NCI-H1417 treated with DMSO at 0.1 percent for 48 hours (cell line): ENCODE measurements at places on chromosomes 2 and 18.

- DNase-seq = no peak
These were observed 421.0 kb downstream of the TXNL1 start for GRCh38 chr18:56217406-56217805.

DNA sequence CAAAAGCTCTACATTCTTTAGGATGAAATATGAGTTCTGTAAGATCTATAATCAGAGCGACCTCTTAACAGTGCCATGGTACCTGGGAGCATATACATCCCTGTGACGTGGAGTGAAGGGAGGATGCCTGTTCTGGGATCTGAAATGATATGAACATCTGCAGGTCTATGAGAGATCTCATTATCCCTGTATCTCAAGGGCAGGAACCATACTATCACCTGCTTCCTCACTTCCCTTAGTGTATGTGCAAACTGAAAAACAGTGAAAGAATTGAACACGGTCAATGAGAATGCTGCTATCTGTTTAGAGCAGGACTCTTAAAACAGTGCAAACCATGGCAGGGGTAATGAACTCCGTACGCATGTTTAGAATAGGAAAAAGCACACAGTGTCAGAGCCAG, 364.0 kb downstream of the LPIN1 start:
- DNase-seq = no peak

DNA sequence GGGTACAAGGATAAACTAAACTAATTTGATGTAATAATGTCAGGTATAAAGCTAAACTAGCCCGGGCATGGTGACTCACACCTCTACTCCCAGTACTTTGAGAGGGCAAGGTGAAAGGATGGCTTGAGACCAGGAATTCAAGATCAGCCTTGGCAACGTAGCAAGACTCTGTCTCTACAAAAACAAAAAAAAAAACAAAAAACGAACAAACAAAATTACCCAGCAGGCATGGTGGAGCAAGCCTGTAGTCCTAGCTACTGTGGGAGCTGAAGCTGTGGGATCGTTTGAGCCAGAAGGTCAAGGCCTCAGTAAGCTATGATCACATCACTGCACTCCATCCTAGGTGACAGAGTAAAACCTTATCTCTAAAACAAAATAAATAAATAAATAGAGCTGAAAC, 131.8 kb upstream of the KYNU start:
- no peak for DNase-seq

- DNase-seq = no peak
These were observed 808.1 kb downstream of the RNF144A start for GRCh38 chr2:7725171-7725849.

GRCh38 chr2:3465328-3465727, 54.0 kb downstream of the ADI1 start:
- no peak for DNase-seq

GRCh38 chr18:76456823-76457222, 38.2 kb downstream of the ZNF516 start:
- no peak for DNase-seq

GRCh38 chr18:6558446-6559156, 143.9 kb upstream of the L3MBTL4 start:
- DNase-seq = no peak

GRCh38 chr2:221553333-221553732, 18.8 kb downstream of the EPHA4 start:
- DNase-seq = no peak

- DNase-seq = no peak
These were observed 7.4 kb downstream of the CTDSP1 start for GRCh38 chr2:218406949-218407618.

DNA sequence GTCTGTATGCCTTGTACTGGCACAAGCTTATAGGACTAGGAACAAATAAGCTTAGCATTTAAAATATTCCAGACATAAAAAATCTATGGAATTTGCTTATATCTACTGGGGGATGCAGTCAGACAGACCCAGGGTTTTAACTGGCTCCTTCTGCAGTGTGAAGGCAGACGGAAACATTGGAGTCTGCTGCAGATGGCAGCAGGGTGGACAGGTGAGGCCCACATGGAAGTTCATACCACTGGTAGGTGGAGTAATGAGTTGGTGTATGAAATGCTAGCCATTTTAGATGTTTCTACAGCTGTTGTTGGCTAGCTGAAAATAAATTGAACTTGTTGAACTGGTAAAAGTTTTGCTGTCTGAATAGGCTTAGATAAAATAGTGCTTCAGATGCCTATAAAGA, 17.7 kb downstream of the SPTBN1 start:
- DNase-seq = no peak

DNA sequence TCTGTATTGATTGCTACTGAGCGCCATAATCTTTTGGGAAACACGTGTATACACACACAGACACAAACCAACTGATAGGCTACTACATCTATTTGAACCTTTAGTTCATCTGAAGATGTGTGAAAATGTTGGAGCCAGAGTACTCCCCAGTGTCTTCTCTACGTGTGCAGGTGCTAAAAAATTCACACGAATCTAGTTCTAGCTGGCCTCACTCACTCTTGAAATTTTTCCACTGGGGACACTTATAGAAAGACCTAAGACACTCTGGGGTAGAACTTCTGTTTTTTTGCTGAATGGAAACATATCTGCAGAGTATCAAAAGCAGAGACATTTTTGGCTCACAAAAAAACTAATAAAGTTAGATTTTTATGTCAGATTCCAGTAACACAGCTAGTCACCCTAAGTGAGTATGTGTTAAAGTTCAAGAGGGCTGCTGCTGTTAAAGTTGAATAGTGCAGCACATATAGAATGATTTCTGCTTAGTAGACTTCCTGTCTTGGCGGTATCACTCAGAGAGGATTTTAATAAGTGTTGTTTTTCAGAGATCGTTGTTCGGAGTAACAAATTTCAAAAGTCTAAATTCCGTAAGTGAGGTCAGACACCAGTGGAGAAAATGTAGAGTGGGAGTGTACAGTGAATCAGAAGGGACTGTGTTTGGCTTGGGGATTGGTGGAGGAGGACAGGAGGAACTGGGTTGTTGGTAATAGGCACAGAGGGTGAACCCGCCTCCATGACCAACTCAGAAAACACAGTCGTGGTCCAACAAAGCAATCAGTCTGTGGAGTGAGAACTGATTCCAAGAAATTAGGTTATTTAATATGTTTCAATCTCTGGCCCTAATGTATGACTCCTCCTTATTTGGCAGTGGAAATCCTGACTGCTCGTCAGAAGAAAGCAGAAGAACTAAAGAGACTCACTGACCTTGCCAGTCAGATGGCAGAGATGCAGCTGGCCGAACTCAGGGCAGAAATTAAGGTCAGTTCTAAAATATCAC, 43.1 kb downstream of the KCTD18 start:
- no peak for DNase-seq

DNA sequence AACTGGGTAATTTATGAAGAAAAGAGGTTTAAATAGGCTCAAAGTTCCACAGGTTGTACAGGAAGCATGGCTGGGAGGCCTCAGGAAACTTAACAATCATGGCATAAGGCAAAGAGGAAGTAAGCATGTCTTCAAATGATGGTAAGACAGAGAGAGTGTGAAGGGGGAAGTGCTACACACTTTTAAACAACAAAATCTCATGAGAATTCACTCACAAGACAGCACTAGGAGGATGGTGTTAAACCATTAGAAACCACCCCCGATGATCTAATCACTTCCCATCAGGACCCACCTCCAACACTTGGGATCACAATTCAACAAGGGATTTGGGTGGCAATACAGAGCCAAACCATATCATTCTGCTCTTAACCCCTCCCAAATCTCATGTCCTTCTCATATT, 34.9 kb downstream of the CFAP210 start:
- DNase-seq = no peak

DNA sequence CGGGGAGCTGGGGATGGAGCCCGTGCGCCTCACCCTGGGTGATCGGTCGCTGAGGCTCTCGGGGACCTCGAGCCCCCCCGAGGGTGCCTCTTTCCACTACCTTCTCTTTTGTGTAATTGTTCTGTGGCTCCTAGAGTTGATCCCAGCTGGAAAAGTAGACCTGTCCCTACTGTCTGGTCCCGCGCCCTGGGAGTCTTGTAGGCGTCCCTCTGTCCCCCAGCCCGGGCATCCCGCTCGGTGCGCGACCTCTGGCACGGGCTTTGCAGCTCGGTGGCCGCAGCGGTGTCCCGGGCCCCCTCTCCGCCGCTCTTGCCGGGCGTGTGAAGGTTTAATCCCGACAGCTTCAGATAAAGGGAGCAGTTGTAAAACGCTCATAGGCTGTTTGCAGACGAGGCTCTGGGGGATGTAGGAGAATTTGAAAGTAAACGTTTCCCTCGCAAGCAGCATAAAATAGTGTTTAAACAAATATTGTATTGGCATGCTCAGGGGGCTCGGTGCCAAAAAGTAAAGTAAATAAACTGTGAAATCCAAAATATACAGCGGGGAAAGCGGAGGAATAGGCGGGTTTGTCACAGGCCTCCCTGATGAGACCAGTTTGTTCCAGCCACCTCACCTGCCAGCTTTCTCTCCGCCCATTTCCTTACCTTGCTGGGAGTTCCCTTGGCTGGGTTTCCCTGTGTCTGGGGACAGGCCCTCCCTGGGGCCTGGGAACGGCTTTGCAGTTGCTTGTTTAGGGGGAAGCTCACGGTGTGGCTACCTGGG, 1.9 kb downstream of the GLI2 start:
- DNase-seq = no peak

- no peak for DNase-seq
These were observed 61.4 kb upstream of the RTN4 start for GRCh38 chr2:55111570-55112228.

GRCh38 chr2:177316756-177317155, 52.2 kb upstream of the NFE2L2 start:
- DNase-seq = no peak

DNA sequence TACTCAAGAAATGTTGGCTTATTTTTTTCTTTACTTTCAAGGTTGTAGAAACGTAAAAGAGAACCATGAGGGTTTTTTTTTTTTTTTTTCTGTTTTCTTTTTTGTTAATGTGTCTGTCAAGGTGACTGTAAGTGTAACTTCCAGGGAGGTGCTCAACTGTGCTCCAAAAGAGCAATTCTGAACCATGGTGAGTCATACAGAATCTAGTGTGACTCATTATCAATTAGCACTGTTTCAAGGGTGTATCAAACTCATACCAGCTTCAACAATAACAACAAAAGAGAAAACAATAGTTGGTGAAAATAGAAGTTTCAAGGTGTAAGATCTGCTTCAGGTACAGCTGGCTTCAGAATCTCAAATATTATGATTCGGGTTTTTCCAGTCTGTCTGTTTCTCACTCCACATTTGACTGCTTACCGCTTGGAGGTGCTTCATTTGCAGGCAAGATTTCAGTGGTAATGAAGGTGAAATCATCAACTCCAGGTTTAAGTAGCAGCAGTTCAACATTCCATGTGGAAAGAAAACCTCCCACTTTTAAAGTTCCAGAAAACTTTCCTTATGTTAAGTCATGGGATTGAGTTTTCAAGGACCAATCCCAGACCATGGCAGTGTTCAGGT, 850.6 kb downstream of the CNTNAP5 start:
- DNase-seq = no peak

- no peak for DNase-seq
These were observed 71.2 kb downstream of the MAP4K4 start for GRCh38 chr2:101768556-101769220.

DNA sequence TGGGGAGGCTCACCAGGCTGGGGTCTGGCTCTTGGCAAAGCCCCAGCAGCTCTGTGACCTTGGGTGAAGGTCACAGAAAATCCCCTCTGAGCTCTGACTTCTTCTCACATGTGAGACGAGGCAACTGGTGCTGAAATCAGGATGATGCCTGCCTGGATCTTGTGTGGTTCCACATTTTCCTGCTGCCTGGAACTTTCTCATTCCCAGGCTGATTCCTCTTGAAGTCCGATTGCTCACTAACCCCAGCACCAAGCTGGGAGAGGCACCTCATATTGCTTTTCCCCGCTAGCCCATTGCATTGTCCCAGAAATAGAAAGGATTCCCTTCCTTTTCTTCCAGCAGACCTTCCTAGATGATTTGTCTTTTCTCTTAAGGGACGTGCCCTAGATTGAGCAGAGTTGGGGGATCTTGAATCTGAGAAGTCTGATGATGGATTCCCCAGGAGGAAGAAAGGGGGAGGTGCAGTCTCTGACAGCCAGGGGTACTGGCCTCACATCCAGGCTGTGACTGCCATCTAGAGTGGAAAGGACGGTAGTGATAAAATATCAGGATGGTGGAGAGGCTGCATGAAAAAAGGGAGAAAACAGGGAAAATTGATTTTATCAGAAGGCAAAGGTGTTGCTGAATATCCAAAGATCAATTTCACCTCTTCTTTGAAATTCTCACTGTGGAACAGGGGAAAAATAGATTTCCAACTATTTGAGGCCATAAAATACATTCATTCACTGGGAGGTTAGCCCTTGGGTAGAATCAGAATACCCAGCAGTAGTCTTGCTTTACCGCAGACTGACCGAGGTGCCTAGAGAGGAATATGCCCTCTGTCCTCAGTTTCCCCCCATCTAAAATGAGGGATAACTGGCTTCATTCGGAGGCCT, 96.3 kb downstream of the FAM210A start:
- no peak for DNase-seq

GRCh38 chr2:142866426-142866825, 11.0 kb upstream of the KYNU start:
- no peak for DNase-seq

- no peak for DNase-seq
These were observed 2.0 kb downstream of the EDAR start for GRCh38 chr2:108986916-108987510.

GRCh38 chr18:39348757-39349156, 1783.2 kb upstream of the CELF4 start:
- DNase-seq = no peak

DNA sequence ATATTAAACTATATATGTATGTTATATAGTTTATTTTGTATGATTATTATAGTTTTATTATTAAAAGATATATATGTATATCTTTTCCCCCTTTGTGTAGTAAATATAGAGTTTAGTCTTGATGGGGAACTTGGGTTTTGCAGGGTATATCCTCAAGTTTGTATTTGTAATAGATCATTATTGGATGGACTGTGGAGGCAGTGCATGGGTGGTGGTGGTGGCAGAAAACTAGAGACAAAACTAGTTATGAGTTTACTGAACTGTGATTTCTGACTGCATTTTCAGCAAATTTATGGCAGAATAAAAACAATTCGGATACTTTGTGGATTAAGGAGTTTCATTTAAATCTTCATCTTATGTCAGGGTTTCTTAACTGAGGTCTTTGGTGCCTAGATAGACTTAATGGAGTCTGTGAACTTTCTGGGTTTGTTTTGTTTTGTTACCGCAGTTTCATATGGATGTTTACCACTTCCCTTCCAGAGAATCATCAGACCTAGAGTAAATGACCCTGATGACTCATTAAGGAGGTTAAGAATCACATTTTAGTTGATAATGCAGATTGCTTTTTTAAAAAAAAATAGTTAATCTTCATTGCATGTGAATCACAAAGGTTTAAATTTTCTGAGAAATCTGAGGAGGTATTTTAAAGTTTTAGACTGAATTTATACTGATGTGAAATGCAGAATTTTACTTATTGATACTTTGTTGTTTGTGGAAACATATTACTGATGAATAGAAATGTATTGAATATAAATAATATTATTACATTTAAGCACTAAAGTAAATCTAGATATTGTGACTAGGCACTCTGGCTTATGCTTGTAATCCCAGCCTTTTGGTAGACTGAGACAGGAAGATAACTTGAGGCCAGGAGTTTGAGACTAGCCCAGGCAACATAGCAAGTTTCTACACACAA, 14.5 kb downstream of the EPC2 start:
- no peak for DNase-seq

- DNase-seq = no peak
These were observed 333.5 kb downstream of the IRS1 start for GRCh38 chr2:226466124-226466523.
